Amniotic stem cell (primary cell): ENCODE measurements at places on chromosomes 3 and 15.

DNA sequence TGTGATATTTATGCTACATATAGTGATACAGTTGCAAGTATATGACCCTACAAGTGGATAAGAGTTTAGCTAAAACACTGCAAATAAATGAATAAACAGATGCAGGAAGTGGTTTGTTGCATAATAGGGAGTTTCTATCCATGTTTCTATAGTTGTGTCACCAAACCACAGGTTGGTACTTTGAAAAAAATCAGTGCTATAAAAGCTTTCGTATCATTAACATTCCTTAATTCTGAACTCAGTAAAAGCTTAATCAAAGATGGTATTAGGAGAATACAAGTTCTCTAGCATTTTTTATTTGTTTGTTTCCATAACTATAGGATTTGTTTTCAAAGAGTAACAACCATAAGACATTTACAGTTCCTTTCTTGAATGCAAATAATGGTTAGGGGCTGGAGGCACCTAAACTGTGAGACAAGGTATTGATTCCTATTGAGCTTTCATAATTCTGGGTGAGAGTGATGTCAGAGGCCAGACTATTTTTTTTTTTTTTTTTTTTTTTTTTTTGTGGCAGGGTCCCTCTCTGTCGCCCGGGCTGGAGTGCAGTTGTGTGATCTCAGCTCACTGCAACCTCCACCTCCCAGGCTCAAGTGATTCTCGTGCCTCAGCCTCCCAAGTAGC is 29.6 kb downstream of the CPOX start:
- no peak for DNase-seq

DNA sequence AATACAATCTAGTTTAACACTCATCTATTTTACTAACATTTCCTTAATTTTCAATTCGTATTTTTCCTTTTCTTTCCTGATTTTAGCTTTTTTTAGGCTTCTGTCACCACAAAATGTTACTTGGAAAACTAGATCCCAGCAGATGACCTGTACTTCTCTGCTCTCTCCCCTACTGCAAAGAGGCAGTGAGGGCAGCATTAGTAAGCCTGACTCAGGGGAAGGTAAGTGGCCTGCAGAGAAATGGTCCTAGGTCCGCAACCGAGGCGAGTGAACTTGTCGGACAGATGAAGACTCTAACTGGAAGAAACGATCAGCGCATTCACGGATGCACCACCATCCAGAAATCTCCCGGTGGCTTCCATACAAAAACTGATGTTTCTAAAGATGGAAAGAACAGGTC is 20.4 kb downstream of the TMEM43 start:
- DNase-seq: no peak

DNA sequence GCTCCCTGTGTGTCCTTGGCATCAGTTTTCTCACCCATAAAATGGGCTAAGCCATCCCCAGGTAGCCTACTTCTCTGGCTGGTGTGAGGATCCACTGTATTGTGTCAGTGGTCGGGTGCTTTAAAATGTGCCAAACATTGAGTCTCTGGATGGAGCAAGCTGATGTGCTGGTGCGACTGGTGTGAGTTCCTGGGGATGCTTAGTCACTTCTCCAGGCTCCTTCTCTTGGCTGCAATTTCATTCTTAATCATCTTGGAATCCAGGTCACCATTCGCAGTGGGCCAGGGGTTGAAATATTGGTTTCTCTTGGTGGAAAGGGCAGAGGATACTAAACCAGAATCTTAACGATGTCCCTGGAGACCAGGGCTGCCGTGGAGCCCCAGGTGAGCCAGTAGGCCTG is 29.3 kb downstream of the SCN5A start:
- no peak for DNase-seq

DNA sequence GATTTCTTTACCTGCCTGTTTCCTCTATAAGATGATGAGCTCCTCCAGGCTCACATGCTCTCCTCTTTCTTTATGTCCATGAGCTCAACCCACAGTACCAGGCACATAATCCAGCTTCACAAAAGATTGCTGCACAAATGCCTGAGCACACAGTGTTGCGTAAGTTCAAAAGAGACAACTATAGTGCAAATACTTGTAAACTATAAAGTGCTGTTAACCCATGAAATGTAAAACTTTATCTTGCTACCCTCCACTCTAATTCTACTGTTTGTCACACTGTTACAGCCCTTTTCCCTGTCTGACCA is 101.0 kb upstream of the LPP start:
- DNase-seq: no peak

DNA sequence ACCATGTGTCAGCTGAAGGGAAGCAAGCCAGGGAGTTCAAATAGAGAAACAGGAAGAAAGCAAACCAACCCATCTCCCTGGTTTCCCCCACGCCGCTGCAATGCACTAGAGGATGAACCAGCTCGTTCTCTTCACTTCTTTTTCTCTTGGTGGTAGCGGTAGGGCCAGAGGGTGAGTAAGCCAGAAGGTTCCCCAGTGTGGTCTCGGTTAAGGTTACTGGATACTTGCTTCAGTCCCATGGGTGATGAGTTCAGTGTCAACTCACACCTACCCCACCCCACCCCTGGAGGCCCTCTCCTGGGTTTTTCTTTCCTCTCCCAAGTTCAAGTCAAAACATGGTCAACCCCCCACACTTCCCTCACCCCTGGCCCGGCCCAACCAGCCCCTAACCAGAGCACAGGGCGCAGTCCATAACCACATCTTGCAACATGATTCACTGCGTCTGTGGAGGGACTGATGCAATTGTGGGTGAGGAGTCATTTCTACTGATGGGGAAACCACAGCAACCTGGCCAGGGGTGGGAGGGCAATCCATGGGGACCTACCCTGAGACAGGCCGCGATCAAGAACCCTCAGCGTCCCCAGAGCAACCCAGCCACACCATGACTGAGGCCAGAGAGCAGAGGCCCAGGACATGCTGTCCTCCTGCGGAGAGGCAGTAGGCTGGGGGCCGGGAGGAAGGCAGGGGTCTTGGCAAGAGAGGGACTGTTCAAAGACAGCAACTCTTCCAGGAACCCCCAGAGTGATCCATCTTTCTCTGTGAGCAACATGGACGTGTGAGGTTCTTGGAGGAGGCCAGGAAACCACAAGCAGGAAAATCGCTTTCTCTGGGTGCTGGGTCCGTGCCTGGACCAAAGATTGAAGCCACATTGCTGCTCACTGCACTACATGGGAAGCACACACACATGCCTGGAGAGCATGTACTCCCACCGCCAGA is 276.6 kb downstream of the UACA start:
- no peak for DNase-seq

DNA sequence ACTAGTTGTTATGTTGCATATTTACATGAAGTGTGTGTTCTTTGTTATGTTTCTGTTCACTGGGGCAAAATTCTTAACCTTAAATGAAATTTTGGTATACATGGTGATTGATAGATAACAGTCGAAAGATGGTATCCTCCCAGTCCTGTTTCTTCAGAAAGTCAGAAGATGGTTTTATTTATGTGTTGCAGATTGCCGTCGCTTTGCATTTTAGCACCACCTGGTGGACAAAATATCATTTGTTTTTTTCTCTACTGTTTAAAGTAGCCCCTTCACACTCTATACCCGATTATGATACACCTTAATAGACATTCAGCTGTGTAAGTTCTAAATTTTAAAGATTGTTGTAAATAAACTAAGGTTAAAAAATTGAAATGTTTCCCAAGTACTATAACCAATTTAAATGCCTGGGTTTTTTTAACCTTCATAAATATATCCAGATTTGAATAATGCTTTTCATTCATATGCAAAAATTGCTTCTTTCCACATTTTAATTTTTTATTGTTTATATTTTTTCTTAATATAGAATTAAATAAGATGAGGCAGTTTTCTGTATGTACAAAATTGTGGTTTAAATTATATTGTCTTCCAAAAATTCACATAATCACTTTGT is 152.2 kb downstream of the ALCAM start:
- DNase-seq: peak; percentile 35

GRCh38 chr3:159953325-159954085 is 35.1 kb upstream of the IL12A start:
- no peak for DNase-seq

DNA sequence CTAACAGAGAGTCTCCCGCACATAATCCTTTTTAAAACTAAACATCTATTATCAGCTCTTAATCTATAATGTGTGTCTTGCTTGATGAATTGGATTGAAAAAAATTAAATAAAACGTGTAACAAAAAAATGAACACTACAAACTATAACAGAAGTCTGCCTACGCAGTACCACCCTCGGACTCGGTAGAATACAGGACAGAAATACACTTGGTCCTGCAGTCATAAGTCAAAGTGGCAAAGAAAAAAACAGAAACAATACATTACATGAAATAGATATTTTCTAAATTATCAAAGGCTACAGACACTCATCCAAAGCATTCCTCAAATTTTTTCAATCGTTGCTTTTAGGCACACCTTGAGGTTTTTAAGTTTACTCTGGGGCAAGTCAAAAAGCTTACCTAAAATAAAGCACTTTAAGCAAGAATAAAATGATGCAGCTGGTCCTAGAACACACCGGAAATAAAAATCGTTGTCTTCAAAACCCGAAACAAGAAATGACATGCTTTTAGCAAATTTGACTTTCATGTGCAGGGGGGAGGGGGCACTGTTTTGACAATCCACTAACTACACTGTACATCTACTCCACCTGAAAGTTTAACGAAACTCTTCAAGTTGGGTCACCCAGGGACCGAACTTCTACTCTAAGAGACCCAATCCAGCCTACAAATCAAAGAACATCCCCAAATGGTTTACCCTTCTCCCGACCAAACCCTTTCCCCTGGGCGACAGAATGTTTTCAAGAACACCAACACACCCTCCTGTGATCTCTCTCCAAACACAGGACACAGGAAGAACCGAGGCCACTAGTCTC is 1.3 kb downstream of the ADAM10 start:
- no peak for DNase-seq

DNA sequence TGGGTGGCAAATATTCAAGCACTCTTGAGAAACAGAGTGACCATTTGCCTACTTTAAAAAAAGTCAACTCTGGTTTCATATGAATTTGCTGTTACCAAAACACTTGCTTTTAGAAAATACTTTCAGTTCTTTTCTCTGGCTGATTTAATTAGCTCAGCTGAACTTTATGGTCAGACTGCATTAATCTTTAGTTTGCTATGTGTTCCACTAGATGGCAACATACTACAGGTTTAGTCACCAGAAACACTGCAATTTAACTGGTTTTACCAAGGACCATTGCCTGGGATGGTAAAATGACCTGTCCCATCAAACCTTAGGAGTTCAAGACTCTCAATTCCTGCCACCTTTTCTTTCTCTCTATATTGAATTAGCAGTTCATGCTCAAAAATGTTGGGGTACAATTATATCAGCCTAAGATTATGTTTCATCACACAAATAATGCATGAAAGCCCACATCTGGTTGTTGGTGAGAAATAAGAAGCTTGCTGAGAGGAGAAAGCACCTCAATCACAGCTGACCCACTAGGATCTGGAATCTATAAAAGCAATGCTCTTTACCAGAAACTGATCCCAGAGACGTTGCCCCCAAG is 14.2 kb downstream of the EIF4E3 start:
- DNase-seq: peak; percentile 32

- no peak for DNase-seq
Measured at GRCh38 chr3:16311960-16312451, 47.0 kb downstream of the OXNAD1 start.

- no peak for DNase-seq
Measured at GRCh38 chr3:171791692-171792076, 18.6 kb downstream of the PLD1 start.
